Activated gamma-delta T cell treated with Interleukin-2 at 50 U/mL for 16 hours (primary cell): ENCODE measurements at places on chromosomes 3 and 15.

DNA sequence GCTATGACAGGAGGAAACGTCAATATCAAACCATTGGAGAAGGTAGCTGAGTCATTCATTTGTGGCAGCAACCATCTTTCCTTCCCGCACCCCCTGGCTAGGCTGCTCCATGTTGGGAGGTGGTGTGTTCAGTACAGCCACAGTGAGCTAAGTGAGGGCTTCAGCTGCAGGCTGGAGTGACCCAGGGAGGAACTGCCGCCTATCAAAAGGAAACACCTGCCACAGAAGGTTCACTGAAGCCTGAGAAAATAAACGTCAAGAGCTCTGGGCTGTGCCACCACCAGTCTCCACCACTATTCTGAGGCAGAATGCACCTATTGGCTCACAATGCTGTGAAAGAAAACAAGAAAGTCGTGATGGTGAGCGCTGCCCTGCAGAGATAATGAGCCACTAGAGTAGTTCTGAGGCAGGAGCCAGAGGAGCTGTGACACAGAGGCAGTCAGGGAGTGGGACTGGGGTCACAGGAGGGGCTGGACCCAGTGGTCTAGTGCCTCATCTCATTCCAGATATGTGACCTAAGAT is 34.8 kb upstream of the CD47 start:
- DNase-seq, result peak; percentile 44

GRCh38 chr15:46260937-46261336 is 626.1 kb downstream of the SQOR start:
- no peak for DNase-seq

DNA sequence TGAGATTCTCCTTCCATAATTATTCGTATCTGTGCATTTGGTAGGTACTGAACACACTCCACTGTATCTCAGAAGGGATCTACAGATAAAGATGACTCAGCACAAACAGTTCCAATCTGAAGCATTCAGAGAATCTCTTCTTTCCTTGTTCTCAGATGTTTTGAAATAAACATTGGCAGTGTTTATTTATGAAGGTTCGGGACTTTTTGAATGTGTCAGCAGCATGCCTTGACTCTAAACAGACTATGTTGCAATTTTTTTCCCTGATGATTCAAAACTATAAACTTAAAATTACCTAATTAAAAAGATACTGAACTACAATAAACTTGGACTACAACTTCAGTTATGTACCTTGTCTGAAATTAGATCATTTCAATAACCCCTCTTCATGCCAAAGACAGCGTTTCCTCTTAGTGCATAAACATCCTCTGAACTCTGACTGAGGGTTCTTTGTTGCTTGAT is 612.9 kb upstream of the TBL1XR1 start:
- no peak for DNase-seq

DNA sequence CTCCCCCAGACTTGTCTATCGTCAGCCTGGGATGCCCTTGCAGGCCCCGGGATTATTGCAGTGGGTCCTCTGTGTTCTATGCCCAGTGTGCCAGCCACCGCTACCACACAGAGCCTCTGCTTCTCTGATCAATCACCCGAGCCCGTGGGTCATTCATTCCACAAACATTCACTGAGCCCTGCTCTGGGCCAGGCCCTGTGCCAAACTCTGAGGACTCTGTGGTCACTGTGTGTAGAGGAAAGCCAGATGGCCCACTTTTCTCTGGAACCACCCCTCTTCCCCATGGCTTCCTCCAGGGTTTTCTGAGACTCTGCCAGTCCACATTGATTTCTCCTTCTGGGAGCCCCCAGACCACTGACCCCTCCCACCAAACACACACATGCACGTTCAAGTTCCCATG is 55.5 kb downstream of the BSN start:
- no peak for DNase-seq

GRCh38 chr3:148006508-148006907 is 597.3 kb downstream of the ZIC1 start:
- DNase-seq, result no peak

DNA sequence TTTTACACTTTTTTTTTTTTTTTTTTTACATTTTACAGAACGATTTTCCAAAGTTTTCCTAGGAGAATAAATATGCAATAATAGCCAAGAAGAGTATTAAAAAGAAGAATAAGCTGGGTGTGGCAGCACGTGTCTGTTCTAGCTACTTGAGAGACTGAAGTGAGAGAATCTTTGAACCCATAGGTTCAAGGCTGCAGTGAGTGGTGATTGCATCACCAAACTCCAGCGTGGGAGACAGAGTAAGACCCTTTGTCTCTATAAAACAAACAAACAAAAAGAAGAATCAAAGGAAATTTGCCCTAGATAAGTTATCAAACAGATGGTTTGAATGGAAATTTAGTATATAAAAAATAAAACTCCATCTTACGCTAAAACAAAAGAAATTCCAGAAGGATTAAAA is 13.3 kb downstream of the XRN1 start:
- DNase-seq, result no peak

DNA sequence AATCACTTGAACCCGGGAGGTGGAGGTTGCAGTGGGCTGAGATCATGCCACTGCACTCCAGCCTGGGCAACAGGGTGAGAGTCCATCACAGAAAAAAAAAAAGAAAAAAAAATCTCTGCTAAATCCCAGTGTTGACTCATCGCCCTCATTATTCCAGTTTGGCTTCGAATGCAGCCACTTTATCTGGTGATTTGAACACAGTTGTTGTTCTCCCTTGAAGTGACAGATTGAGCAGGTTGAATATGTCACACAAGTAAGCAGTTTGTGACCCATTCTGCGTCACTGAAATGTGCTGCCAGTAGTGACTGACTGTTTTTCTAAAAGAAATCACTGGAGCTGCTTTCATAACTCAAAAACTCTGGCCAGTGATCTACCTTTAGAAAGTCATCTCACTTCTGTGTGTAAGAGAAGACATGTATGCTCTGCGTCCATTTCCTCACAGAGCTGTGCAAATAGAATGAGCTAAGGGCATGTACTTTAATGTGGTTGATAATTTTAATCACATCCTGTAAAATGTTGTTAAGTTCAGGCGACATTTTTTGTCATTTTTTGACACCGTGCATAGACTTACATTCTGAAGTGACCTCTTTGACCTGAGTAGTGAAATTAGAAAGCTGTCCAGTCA is 12.5 kb downstream of the DOCK3 start:
- DNase-seq, result no peak

- DNase-seq, result no peak
Observed at GRCh38 chr3:27723001-27723445, 900 bp upstream of the EOMES start.

- no peak for DNase-seq
Observed at GRCh38 chr3:63842127-63842526, 21.5 kb downstream of the THOC7 start.

DNA sequence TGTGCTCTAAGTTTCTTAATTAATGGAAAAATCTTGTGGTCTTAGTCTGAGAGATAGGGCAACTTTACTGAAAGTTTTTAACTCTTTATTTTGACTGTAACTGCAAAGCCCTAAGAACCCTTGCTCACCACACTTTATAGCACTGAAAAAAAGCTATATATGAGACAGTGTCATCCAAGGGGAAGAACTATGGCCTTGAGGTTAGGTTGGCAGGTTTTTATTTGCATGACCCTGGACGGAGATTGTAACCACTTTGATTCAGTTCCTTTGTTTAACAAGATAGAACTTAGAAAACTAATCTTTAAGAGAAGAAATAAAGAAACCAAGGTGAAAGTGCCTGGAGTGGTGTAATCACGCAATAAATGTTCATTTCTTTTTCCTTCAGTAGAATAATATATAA is 30.6 kb upstream of the LYSMD4 start:
- DNase-seq, result no peak

GRCh38 chr3:23820888-23821287 is 15.1 kb downstream of the UBE2E1 start:
- DNase-seq, result no peak

DNA sequence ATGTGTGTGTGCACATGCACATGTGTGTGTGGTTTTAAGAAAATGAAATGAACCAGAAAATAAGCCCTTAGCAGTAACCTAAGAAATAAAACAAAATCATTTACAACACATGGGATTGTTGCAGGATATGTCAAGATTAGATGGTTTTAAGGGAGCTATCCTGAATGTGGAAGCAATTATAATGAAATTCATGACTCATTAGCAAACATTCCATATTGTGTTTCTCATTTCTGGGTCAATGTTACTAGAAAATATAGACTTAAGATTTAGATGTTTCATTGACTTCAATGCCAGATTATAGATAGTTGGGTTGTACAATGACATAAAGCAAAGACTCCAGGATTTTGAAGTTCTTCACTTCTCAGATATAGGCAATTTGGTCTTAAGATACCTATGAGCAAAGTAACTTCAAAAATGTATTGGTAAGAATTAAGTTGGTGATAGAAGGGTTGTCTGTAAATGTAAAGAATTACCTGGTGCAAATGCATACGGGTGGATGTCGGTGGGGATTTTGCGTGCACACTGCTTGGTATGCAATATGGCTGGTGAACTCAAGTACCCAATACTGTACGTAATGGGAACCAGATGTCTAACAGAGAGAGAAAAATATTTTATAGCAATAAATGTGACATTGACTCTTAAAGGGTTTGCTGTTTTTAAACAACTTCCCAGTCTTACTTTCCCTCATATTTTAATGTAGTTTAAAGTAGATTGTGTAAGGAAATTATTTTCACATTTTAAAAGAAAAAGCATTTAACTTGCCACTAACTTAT is 53.9 kb upstream of the NR2F2 start:
- DNase-seq, result no peak

- no peak for DNase-seq
Observed at GRCh38 chr3:194623449-194624290, 9.5 kb downstream of the TMEM44 start.

GRCh38 chr3:70854108-70854507 is 541.7 kb upstream of the MDFIC2 start:
- no peak for DNase-seq

DNA sequence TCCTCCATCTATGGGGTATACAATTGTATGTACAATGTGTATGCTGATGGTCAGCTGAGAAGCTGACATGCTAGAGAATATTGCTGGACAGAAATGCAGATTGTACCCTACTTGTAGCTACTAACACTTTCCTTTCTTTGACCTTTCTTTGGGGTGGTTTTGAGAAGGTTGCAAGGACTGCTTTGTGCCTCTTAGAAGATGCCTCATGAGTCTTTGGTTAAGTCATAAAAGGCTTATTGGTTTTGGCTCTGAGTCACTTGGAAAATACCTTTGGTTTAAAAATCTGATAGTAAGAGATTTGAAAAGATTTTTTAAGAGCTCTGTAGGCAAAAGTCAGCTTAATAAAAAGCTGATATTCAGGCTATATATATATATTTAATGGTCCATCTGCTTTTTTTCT is 71.5 kb downstream of the ZMAT3 start:
- DNase-seq, result no peak

DNA sequence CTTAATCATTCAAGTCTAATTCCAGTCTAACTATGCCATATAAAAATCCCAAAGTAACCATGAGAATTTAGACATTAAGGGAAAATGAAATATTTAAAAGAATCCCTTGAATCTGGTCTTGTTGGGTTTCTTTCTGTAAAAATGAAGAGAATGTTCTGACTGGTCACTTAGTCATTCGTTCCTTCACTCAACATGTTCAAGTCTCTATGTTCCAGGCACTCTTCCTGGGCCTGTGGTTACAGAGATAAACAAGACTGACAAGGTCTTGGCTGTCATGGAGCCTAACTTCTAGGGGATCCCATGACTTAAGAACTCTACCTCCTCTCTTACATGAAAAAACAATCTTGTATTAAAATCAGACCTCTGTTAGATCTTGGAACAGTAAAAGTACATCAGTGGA is 638.6 kb upstream of the TBL1XR1 start:
- no peak for DNase-seq

DNA sequence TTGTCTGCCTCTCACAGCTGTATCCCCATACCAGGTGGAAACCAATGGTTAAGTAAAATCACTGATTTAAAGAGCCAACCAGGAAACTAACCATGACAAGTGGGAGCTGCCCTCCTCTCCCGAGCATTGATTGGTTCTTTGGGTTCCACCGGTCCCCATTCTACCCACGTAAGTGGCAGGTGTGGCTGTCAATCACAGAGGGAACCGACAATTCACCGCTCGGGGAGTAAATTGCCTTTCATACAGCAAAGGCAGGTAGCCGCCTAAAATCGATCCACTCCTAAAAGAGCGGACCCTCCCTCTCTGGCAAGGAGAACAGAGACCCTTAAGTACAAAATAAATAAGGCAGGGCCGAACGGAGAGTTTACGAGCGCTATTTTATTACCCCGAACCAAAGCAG is 1.2 kb downstream of the ERC2 start:
- DNase-seq, result peak; percentile 4

GRCh38 chr3:97515076-97515475 is 249.5 kb upstream of the ARL6 start:
- no peak for DNase-seq

DNA sequence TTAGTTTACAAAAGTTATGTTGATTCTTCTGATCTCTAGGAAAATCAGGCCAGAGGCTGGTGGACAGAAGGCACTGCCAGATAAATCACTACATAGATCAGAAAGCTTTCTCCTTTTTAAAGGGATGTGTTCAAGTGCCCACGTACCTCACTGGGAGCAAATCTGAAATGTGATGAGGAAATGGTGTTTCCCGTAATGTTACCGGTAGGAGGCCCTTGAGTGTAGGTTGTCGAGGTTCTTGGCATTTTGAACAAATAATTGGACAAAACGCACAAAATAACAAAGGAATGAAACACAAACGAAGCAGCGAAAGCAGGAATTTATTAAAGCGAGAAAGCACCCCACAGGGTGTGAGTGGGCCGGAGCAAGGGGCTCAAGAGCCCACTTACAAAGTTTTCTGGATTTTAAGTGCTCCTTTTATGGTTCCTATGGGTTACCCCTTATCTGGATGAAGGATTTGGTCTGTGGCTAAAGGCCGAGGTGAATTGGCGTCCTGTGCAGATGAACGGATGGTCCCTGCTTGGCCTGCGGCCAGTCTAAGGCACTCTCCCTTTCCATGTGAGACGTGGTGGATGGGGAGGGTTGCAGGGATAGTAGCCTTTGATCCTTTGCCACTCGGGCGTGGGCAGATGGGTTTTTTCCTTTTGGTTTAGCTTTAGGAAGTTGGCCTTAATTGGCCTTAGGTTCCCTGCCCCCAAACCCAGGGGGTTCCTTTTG is 1.0 kb downstream of the SNX1 start:
- DNase-seq, result no peak
